ENCODE measurements at places on chromosomes 1 and 21. TPM values are rescaled to one million over a fixed set of nuclear protein-coding genes. Genes with fewer than 3 reads are reported as not detected.

KRTAP13-1 gene
- total RNA-seq = not detected

LIPI gene
- total RNA-seq = not detected

AMY1B gene
- not detected for total RNA-seq

NMNAT1 gene
- 7.4 TPM for total RNA-seq

OR14K1 gene
- total RNA-seq = not detected

RGS8 gene
- total RNA-seq = not detected

PRR9 gene
- 0.22 TPM for total RNA-seq

CD101 gene
- total RNA-seq = not detected

SHE gene
- total RNA-seq = not detected

ANGPTL7 gene
- 0.88 TPM for total RNA-seq

TINAGL1 gene
- total RNA-seq = 13.5 TPM

IRF6 gene
- total RNA-seq = under 0.01 TPM

ZNF593OS gene
- not detected for total RNA-seq

STIL gene
- 3.9 TPM for total RNA-seq

YBEY gene
- 7.9 TPM for total RNA-seq
